NCI-H226 (cell line): ENCODE measurements at places on chromosomes 3 and 15.

GRCh38 chr3:140906785-140907184, 34.9 kb upstream of the SLC25A36 start:
- DNase-seq = no peak

- no peak for DNase-seq
These were observed 18.1 kb upstream of the LEKR1 start for GRCh38 chr3:156808025-156808424.

GRCh38 chr3:97763586-97764406, 762 bp upstream of the ARL6 start:
- no peak for DNase-seq

DNA sequence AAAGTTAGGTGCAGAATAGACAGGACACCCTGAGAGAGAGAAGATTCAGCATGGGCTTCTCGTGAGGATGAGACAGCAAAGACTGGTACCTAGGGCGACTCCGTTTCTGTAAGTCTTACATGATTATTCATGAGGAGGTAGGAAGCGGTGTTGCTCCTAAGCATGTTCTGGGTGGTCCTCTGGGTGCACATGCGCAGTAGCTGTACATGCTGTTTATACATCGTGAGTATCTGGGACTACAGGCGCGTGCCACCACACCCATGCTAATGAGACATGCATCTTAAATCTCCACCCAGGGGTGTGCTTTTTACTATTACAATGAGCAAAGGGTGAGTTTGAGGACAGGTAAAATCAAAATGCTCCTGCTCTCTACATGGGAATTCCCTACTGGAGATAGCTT, 12.3 kb downstream of the ALPK3 start:
- DNase-seq = no peak

GRCh38 chr3:186930143-186930640, at the start of gene ST6GAL1:
TSS of gene ST6GAL1 (plus strand) at chr3:186930526. CDS start at chr3:187042704, 112,178 bp downstream.
- peak; percentile 36 for DNase-seq

DNA sequence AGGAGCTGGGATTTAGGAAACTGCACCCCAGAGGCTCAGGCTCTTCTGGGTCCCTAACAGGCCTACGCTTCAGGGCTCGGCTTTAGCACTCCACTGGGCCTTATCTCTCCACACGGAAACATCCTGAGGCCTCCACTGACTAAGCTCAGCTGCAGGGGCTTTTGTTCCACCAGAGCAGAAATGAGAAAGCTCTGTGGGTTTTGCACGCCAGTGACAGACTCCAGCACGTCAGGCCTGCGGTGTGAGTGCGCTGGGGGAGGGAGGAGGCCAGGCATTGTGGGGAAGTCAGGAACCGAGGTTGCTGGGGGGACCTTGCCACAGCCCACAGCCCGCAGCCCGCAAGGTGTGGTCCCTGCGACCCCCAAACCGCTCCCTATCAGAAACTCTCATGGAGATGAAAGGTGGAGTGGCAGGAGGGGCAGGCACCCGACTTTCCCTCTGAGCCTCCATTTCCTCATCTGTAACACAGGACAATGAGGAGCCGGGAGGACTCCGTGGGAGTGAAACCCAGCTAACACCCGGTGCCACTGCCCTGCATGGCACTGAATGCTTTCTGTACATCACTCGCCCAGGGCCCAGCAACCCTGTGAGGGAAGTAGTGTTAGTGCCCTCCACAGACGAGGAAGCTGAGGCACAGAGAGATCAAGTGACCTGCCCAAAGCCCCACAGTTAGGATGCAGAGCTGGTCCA, 106.5 kb downstream of the TPRA1 start:
- DNase-seq = no peak

- DNase-seq = no peak
These were observed 140.4 kb downstream of the GABRB3 start for GRCh38 chr15:26632500-26632899.

GRCh38 chr3:52507359-52507758, 12.2 kb downstream of the STAB1 start:
- DNase-seq = peak; percentile 9

DNA sequence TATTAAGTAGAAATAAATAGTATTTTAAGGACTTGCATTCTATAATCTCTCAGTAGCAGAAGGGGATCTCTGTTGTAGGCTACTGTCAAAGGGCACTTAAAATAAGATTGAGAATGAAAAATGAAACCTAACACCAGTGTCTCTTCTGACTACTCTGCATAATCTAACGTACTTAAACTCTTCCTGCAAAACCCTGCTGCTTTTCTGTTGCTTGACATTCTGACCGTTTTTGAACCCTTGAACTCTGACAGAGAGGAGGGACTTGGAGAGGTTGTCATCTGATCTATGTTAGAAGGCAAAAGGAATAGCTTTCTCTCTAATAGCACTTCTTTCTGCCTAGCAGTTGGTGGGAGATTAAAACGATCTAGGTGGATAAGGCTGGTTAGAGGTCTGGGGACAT, 204.6 kb downstream of the ZIC1 start:
- no peak for DNase-seq

DNA sequence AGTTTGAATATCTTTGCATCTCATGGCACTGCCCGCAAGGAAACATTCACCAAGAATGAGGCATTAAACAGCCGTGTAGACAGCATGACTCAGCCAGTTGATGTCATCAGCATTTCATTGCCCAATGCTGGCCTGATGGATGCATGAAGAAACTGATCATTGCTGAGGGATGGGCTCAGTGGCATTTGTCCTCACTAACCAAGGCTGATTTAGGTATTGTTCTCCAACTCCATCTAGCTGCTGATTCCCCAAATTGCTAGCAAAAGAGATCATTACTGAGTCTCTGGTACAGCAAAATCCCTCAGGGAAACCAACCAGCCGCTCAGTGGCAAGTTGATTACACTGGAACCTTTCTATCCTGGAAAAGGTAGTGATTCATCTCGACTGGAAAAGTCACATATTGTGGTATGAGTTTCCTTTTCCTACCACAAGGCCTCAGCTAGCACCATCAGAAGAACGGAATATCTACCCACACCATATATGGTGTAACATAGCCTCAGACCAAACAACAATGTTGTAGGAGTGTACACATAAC, 186.5 kb upstream of the GAP43 start:
- peak; percentile 90 for DNase-seq

GRCh38 chr15:43118829-43119228, 13.0 kb upstream of the UBR1 start:
- DNase-seq = no peak

DNA sequence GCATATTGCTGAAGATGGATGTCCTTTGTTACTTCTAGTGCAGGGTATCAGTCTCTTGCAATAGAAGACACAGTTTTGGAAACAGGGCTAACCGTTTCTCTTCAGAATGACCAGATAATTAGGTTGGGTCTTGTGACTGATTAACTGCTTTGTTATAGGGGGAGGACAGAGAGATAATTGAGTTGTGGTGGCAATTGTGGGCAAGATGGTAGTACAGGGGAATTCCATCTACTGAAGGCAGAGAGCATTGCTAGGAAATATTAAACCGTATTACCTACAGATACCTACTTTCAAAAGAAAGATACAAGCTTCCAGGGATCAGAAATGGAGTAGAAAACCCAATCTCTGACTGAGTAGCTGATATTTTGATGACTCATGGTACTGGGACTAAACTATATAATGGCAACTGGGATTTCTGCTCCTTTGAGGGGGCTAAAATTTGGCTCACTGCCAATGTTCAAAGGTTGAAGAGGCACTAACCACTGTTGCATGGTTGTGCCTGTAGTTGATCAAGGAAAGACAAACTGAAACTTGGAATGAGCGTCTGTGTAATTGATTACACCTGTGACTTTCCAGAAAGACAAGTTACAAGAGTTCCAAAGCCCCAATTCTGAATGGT, 4.2 kb downstream of the PRR23B start:
- no peak for DNase-seq

- DNase-seq = no peak
These were observed 97.1 kb upstream of the SNRPA1 start for GRCh38 chr15:101391981-101392640.

GRCh38 chr3:128353991-128354687, 112.6 kb downstream of the DNAJB8 start:
- DNase-seq = no peak

DNA sequence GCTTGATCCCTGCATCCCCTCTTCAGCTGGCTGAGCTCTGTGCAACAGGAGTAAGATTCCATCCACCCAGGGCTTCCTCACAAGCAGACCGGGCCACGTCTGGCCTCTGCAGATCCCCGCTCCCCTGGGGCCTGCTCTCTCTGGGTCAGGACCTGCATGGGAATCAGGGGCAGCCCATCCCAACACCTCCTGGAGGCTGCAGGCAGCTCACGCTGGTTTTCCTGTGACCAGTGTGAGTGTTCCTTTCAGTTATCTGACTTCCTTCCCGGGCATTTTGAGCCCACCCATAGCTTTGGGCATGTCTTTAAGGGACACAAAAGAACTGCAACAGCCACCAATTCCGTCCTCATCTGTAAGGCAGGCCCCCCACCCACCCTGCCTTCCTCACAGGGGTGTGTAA, 16.3 kb downstream of the NUP210 start:
- no peak for DNase-seq

- no peak for DNase-seq
These were observed 29.0 kb downstream of the PTPN23 start for GRCh38 chr3:47409688-47410416.

DNA sequence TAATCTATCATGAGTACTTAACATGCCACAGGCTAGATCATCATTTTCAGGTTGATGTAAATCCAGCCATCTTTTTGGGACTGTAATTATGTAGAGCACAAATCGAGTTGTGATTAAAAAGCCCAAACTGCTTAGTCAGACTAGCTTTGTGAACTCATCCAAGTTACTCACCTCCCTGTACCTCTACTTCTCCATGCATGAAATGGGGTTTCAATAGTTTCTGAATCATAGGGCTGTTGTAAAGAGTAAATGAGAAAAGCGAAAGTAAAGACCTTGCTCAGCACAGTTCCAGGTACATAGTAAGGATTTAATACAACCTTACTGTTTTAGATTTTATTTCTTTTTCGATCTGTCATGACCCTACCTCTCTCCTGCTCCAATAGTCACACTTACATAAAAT, 85.6 kb upstream of the GAP43 start:
- no peak for DNase-seq

DNA sequence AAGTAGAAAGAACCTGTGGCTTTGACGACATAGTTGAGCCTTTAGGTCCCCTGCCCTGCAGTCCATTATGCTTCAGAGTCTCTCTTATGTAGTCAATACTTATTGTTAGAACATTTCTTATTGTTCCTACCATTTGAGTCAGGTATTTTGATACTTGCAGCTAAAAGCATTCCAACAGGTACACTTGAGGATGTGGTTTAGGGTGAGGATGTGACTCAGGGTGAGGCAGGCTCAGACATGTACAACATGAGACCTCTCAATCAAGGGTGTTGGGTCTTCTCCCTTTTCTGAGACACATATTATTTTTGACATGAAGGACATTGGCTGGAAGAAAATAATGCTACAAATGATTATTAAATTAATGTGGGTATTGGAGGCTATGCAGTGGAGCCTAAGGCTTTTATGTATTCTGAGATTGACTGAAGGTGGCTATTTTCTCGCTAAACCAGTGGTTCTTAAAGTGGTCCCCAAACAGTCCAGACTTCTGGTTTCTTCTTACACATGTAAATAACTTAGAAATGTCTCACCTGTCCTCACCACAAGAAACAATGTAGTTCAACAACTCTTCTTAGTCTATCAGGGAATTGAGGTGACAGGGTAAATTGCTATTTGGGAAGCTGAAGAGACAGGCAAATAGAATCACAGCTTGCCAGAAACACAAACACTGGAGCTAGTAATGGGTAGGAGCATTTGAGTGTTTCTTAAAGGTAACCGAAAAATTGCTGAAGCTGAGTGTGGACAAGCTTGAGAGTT, 135.5 kb upstream of the ZPLD1 start:
- DNase-seq = no peak

DNA sequence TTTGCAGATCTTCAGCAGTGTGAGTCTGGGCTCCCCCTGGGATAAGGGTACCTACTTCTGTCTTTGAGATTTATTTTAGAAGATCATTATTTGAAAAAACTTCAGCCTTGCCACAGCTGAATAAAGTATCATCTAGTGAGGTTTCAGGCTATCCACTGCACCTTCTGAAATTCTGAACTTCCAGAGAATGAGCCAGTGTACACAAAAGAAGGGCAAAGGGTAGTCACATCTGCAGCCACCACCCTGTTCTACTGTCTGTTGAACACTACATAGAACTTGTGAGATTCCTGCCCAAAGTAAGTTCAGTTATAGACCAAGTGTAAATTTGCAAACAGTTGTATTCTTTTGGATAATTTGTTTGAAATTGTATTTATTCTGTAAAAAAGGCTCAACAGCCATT, 38.0 kb upstream of the PTPN23 start:
- DNase-seq = no peak

DNA sequence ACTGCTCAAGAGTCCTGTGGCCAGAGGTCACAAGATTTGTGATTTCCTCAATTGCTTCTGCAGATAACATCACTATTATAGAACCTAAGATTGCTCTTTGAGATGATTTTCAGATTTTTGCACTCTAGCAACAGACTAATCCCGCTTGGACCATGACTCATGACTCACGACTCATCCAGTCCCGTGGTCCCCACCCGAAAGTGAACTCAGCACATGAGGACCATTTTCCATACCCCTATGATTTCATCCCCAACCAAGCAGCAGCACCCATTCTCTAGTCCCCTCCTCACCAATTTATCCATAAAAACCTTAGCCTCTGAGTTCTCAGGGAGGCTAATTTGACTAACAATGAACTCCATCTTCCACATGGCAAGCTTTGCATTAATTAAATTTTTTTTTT, 106.3 kb upstream of the ALCAM start:
- DNase-seq = no peak

DNA sequence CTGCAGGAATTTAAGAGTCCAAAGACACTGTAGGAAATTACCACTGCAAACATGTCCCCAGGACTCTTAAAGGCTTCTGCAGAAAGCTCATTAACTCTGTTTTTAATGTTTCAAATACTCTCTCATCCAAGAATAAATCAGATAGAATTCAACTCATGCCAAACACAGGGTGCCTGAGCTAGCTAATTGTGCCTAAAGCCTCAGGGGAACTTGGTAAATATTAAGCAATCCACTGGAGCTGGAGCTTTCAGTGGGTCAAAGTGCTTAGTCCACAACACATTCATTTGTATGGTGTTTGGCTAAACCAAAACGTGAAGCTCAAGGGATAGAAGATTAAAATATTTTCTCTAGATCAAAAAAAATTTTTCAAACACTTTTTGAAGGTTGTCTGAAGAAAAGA, 131.4 kb downstream of the THRB start:
- DNase-seq = no peak

- no peak for DNase-seq
These were observed 127.0 kb upstream of the ROBO2 start for GRCh38 chr3:76912841-76913383.

DNA sequence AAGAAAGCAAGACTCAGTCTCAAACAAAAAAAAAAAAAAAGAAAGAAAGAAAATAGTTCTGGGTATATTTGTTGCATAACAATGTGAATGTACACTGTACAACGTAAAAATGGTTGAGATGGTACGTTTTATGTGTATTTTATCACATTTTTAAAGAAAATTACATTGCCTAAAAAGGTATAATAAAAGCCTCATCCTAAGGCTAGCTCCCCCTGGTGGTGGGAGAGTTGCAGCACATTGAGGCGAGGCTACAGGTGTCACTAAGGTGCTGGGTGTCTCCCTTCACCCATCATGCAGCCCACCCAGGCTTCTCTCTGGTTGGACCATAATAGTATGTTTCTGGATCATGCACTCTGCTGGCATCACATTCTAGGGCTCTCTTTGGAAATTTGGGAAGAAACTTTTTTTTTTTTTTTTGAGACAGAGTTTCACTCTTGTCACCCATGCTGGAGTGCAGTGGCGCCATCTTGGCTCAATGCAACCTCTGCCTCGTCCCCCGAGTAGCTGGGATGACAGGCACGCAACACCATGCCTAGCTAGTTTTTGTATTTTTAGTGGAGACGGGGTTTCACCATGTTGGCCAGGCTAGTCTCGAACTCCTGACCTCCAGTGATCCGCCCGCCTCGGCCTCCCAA, 12.4 kb upstream of the RAB11A start:
- peak; percentile 30 for DNase-seq

- no peak for DNase-seq
These were observed 88.0 kb downstream of the TBC1D2B start for GRCh38 chr15:77989296-77990143.
